Bone marrow (tissue), 2 donors: ENCODE measurements at places on chromosomes 4 and X.

DNA sequence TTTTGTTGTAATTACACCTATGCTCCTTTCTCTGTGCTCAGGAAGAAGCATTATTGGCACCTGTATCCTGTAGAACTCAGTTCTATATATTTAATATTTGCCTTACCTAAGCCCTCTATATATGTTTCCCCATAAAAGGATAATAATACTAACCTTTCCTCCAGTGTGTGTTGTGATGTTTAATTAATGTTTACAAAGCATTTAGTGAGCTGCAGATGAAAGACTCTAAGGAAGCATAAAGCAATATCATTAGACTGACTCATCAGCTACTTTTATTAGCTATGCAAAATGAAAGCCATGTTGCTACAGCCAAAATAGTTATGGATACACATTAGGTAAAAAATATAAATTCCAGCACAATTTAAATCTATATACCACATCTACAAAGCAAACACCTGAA, 93.6 kb upstream of the PTPN13 start:
- no peak for DNase-seq

DNA sequence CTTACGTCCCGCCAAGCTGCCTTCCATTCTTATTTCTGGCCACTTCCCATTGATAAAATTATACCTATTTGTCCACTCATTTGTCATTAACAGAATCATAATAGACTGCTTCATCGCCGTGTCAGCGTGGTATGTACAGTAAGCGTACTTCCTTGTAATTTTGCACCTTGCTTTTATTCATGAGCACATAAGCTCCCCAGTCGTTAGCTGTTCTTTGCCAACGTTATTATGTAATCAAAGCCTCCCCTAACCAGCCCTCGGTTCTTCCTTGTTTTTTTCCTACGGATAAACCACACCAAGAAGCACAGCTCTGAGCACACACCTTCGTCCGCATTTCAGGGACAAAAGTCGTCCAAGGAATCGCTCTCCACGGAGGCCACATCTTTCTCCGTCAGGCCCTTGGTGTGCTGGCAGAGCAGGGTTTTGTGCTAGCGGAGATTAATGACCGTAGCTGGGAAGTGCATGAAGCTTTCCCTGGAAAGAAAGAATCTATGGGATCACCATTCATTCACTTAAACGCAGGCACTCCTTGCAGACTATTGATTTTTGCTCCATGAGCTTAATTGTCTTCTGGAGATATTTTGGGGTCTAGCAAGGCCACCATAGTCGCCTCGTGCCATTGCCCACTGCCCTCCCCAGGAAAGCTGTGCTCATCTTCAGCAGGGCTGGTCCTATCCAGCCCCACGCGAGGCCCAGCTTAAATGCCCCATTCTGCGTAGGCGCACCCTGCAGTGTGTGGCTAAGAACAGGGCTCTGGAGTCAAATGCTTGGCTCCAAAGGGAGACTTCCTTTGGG, 200.9 kb upstream of the PSAPL1 start:
- no peak for DNase-seq

DNA sequence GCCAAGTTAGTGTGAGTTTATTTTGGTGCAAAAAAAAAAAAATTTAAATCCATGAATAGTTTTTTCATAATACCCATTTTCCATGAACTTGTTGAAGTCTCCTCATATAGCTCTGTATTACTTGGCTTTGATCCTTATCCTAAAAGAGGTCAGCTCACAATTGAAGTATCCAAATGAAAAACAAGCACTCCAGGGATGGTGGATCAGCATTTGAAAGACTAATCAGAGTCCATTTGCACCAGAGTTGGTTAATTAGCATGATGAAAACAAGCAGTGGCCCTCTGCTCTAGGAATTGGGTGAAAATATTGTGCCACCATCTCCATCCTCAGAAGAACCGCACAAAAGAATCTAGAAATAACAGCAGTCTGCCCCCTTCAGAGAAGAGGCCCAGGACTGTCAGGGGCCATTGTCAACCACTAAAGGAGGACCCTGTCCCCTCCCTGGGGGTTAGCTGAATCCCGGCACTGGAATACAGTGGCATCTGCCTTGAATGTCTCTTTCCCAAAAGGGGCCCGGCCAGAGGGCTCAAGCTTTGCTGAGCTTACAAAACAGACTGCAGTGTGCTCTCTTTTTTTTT, 24.7 kb downstream of the SH3KBP1 start:
- no peak for DNase-seq

GRCh38 chrX:95764972-95765451, 919.6 kb upstream of the DIAPH2 start:
- DNase-seq, result no peak

DNA sequence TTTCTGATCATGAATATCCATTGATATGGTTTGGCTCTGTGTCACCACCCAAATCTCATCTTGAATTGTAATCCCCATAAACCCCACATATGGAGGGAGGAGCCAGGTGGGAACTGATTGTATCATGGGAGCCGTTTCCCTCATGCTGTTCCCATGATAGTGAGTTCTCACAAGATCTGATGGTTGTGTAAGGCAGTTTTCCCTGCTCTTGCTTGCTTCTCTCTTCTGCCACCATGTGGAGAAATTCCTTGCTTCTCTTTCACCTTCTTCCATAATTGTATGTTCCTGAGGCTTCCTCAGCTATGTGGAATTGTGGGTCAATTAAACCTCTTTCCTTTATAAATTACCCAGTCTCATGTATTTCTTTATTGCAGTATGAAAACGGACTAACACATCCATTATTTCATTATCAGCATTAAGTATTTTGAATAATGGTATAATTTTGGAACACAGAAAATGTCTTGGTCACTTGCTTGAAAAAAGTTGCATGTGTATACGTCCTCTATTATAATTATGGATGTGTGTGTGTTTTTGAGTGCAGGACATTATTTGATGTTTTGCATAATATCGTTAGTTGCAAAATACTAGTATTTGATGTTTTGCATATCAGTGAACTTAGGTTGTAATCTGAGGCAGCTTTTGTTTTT, 334.6 kb downstream of the PCDH10 start:
- no peak for DNase-seq

- DNase-seq, result no peak
Observed at GRCh38 chr4:76850010-76850441, 47.9 kb downstream of the SOWAHB start.

DNA sequence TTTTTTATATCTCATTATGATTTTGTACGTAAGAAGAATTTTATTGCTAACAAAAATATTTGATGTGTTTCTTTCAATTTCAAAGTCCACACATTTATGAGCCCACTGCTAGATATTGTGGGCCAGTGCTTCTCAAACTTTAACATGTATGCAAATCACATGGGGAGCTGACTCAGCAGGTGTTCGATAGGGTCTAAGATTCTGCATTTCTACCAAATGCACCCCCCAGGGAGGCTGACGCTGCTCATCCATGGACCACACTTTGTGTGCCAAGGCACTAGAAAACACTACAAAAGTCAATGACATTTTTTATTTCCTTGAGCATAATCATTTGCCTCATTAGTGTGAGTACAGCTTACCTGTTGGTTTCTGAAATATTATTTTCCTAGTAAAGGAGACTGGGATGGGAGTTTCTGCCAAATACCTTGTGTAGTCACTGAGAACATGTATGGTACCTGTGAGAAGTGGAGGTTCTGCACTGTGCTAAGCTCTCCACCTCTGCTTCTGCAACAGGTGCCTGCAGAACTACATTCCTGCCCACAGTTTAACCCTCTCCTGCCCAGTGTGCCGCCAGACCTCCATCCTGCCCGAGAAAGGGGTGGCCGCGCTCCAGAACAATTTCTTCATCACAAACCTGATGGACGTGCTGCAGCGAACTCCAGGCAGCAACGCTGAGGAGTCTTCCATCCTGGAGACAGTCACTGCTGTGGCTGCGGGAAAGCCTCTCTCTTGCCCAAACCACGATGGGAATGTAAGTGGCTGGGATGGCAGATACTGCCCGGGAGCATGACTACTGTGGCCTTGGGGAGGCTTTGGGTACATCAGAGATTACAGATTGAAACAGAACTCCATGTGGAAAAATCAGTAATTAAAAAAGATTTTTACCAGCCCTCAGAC, 68.9 kb upstream of the MND1 start:
- no peak for DNase-seq

DNA sequence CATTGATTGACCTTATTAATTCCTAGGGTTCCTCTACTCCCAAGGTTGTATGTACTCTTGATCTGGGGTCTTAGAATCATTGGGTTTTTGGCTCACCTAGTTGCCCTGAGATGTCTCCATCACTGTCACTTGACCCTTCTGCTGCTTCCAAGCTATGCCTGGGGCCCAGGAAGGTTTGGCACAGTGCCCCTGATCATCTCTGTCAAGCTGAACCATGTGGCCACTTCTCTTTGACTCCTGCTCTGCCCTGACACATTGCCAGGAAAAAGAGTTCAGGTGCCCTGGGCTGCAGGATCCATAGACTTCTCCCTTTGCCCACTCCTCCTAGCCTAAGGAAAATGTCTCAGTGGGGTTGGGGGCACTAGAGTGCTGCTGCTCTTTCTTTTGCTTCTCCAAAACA, 3.9 kb upstream of the CHST7 start:
- no peak for DNase-seq

DNA sequence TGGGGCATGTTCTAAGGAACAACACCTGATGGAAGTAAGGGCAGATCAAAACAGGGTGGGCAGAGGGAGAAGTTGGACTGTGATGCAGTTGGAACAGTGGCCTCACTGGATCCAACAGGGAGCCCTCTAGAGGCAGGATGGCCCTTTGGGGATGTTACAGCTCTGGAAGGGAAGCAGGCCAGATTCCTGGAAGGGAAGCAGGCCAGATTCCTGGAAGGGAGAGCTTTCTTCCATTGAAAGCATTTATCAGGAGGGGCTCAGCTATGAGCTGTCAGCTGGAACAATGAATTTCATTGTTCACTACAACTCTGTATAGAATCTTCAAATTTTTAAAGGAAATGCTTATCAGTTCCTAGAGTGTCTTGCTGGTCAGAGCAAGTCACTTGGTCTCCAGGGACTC, 17.7 kb downstream of the IL15 start:
- DNase-seq, result no peak

- no peak for DNase-seq
Observed at GRCh38 chr4:73485085-73485484, 3.5 kb downstream of the AFM start.

DNA sequence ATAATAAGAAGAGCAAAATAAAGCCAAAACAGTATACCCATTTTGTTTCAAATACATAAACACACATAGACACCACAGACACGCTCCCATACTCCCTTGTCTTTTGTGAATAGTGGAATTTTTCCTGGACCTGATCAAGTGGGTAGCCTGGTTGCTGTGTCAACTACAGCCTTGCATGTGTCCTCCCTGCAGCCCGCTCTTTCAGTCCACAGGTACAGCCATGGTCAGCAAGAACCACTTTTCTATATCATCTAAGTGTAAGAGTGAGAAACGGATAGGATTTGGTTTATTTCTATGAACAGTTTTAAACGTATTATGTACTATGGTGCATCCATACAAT, 9.8 kb downstream of the PWWP3B start:
- DNase-seq, result no peak

DNA sequence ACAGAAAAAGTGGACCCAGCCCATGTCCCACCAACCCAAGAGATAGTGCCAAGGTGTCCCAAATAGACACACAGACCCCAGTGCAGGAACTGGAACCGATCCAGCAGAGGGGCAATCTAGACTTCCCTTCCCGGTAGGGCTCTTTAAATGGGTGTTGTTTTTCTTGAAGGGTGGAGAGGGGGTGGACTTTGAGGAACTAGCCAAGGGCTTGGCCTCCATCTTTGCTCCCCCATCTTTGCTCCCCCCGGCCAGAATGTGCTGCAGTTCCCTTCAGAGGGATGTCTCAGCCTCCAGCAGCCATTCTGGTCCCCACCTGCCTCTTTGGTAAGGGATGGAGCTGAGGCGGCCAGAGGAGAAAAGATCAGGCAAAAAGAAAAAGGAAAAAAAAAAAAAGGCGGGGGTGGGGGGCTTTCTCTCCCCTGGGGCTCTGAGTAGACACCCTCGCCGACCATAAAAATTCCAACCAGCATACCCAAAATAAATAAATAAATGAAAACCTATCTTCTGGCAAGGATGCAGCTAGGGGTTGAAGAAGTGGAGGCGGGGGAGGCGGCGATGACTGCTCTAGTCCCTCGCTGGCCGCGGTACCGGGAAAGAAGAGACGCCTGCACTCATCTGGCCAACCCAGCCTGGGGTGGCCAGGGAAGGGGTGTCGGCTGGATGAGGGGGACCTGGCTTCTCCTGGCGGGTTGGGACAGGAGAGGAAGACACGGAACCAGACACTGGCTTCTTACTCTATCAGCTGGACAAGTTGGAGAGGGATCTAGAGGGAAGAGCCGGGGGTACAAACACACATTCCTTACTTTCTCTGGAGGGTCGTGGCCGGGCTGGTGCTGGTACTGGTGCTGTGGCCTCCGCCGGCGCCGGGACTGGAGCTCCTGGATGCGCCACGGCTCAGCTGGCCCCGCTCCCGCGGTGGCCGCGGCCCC, 38.5 kb upstream of the IQSEC2 start:
- DNase-seq, result no peak

DNA sequence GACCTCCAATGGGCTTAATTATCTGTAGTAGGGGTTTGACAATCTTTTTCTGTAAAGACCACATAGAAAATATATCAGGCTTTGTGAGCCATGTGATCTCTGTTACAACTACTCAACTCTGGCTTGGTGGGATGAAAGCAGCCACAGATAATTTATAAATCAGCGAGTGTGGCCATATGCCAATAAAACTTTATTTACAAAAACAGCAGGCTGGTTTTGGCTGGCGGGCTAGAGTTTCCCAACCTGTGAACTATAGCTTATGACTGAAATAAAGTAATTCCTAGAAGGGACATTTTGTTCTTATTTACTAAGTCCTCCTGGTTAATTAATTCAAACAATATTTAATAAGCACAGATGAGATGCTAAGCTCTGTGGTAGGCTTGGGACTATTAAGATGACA, 35.9 kb upstream of the AMELX start:
- DNase-seq, result no peak

- no peak for DNase-seq
Observed at GRCh38 chr4:4259484-4260100, 11.6 kb upstream of the TMEM128 start.

- DNase-seq, result no peak
Observed at GRCh38 chrX:7146703-7147412, 654 bp upstream of the STS start.

DNA sequence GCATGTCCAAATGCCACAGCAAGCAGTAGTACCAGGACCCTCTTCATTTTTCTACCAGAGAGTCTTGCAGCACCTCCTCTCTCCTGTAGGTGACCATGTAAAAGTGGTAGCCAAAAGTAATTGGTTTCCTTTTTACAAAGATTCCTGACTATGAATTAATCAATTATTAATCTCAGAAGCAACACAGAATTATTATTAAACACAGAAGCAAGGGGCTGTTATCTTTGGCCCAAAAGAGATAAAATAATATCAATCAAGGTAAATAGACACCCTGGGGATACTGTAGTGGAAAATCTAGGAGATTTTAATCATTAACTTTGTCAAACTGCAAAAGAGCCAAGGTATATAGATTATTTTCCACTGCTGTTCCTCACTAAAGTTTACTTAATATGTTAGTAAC, at the start of gene GC:
TSS of gene GC (minus strand) at position 108 of the 400 bp plus-strand sequence. CDS start at position 47, 61 bp downstream.
- no peak for DNase-seq

- no peak for DNase-seq
Observed at GRCh38 chr4:154779362-154779947, 1.6 kb upstream of the RBM46 start.

GRCh38 chr4:154444958-154445357, 46.6 kb downstream of the DCHS2 start:
- DNase-seq, result no peak

GRCh38 chr4:80114732-80115265, 41.8 kb upstream of the ANTXR2 start:
- no peak for DNase-seq

- DNase-seq, result no peak
Observed at GRCh38 chr4:8289151-8289750, 19.7 kb downstream of the HTRA3 start.
